ENCODE measurements at places on chromosomes 5 and 9. TPM values are rescaled to one million over a fixed set of nuclear protein-coding genes. Genes with fewer than 3 reads are reported as not detected.

P4HA2 gene
- total RNA-seq = 225 TPM

SLC46A2 gene
- total RNA-seq = not detected

TEK gene
- total RNA-seq = 6.4 TPM

SLC1A3 gene
- total RNA-seq = 8.3 TPM

SVEP1 gene
- total RNA-seq = 150 TPM

SLC34A3 gene
- total RNA-seq = under 0.01 TPM

SIT1 gene
- not detected for total RNA-seq

FAM169A gene
- total RNA-seq = 0.17 TPM

TMEM252 gene
- total RNA-seq = not detected

GFI1B gene
- total RNA-seq = not detected

CAMK2A gene
- 3.8 TPM for total RNA-seq

CFAP157 gene
- total RNA-seq = 0.17 TPM

HTR4 gene
- total RNA-seq = not detected

SHC3 gene
- total RNA-seq = 61.4 TPM

ENHO gene
- not detected for total RNA-seq

GCNT4 gene
- total RNA-seq = 2.3 TPM

IFNA5 gene
- total RNA-seq = not detected
